ENCODE measurements at places on chromosomes 6 and 20. TPM values are rescaled to one million over a fixed set of nuclear protein-coding genes. Genes with fewer than 3 reads are reported as not detected.

The POLH gene
- total RNA-seq, result 37.9 TPM

DNA sequence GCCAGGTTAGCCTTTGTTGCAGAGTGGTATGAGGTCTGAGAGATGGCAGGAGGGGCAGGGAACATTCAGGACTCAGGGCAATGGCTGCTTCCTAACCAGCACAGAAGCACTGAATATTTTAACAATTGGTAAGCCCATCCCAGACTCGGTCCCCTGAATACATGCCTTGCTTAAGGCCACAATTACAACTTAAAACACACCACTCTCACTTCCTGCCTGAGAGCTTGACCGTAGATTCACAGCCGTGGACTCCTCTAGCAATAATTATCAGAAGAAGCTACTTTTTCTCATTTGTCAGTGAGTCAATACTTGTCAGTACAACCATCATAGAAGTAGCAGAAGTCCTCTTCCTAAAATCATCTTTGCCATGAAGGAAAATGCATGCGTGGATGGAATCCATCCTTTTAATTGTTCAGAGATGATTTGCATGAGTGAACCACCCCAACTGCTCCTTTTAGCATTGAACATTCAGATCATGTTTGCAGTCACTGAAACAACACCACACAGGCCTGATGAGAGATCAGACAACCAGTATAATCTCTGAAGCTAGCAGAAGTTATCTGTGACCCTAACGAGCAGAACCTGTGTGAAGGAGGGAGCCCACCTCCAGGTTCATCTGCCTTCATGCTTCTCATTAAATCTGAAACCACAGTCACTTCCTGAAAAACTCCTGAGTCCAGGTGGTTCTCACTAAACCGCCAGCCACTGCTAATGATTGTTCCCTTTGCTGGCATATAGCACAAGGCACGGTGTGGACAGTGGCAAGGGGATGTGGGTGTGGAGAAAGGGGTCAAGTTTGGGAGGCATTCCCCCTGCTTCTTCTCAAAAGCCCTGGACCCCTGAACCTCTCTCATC, 333.9 kb upstream of the CNR1 start:
- H3K4me1 ChIP-seq, result no peaks in the 10 kb centered on the region
- H3K4me3 ChIP-seq, result no peak overlapping the region
- H3K27me3 ChIP-seq, result peaks cover 7% of the 10 kb centered on the region
- no peaks in the 10 kb centered on the region for H3K36me3 ChIP-seq
- no peak overlapping the region for H3K27ac ChIP-seq
- no peak for DNase-seq

The GPSM3 gene
- total RNA-seq, result 67.8 TPM

The ZNF512B gene
- 8.6 TPM for total RNA-seq

The DEFB118 gene
- total RNA-seq, result not detected

- H3K4me1 ChIP-seq, result no peaks in the 10 kb centered on the region
- H3K36me3 ChIP-seq, result no peaks in the 10 kb centered on the region
- no peak overlapping the region for H3K4me3 ChIP-seq
- no peak overlapping the region for H3K27ac ChIP-seq
- no peak for DNase-seq
Observed at GRCh38 chr6:148423601-148424270, 81.1 kb downstream of the SASH1 start.

The SLC32A1 gene
- not detected for total RNA-seq

Measured in activated CD8-positive, alpha-beta T cell treated with anti-CD3 and anti-CD28 coated beads for 36 hours (primary cell).